Stimulated activated effector memory CD8-positive, alpha-beta T cell treated with anti-CD3 and anti-CD28 coated beads, Interleukin-12 subunit alpha, Interleukin-12 subunit beta, amount 100 ng/mL, for 72 hours (primary cell): ENCODE measurements at places on chromosomes 5 and 9.

- no peak for DNase-seq
These were observed 151.6 kb downstream of the SLIT3 start for GRCh38 chr5:169149317-169149716.

DNA sequence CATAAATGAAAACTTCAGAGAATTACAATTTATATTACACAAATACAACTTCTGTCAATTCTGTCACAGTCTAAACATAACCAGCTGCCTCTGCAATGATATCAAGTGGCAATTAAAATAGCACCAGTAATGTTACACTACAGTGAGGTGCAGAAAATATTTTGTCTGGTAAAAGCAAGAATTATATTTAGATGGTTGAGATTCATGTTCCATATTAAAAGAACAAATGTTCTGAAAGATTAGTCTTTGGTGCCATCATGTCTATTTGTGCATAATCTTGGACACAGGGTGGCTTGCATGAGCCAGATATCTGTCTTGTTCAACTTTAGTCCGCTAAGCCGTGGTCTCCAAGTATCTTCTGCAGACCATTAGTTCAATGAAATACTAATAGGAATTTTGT is 29.0 kb upstream of the PRR16 start:
- no peak for DNase-seq

GRCh38 chr5:96200641-96201040 is 232.4 kb downstream of the PCSK1 start:
- DNase-seq: no peak

GRCh38 chr9:131824953-131825495 is 85.1 kb upstream of the RAPGEF1 start:
- no peak for DNase-seq

DNA sequence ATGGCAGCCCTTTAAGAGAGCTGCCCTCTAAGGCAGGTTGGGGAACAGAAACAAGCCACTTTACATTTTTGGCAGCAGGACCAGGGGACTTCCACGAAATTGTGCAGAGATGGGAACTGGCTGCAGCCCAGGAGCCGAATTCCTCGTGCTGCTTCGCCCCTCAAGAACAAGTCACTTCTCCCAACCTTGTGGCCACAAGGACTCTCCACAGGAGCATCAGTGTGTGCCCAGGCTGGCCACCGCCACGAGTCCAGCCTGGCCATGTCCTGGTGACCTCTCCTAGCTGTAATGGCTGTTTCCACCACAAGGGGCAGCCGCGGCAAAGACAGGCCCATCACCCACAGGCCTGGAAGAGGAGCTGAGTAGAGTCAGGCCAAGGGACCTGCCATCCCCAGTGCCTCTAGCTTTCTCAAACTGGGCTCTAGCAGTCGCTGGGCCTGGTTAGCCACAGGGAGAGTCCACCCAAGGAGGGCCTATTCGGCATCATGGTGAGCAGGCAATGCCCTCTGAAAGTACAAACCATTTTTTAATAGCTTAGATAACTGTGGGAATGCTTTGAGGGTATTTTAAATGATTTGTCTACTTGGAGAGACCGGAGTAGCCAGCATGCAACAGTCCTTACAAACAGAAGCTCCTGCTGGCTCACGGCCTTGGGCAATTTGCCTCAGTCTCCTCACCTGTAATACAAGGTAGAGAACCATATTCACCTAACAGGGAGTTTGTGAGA is 129.0 kb downstream of the COL23A1 start:
- peak; percentile 80 for DNase-seq

DNA sequence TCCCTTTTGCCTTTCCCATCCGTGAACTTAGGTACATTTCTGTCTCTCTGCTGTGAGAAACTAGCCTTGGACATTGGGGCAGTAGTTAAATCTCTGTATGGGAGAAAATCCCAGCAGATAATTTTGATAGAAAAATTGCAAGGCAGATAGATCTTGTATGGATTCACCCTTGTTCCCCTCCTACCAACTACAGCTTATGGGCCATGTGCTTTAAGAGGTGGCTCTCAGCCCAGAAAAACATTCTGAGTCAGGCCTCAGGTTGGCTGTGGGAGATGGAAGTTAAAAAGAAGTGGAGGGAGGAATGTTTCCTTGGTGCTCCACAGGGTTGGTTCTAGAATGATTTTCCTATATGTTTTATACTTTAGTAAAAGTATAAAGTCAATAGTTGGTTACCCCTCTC is 1.4 kb upstream of the KDM3B start:
- no peak for DNase-seq

- DNase-seq: no peak
These were observed 24.1 kb downstream of the DDX31 start for GRCh38 chr9:132645711-132646110.

GRCh38 chr9:89212171-89212570 is 33.6 kb upstream of the SHC3 start:
- DNase-seq: no peak

GRCh38 chr5:116406306-116407041 is 168.1 kb downstream of the SEMA6A start:
- DNase-seq: no peak
